ENCODE measurements at places on chromosomes 2 and 18.

DNA sequence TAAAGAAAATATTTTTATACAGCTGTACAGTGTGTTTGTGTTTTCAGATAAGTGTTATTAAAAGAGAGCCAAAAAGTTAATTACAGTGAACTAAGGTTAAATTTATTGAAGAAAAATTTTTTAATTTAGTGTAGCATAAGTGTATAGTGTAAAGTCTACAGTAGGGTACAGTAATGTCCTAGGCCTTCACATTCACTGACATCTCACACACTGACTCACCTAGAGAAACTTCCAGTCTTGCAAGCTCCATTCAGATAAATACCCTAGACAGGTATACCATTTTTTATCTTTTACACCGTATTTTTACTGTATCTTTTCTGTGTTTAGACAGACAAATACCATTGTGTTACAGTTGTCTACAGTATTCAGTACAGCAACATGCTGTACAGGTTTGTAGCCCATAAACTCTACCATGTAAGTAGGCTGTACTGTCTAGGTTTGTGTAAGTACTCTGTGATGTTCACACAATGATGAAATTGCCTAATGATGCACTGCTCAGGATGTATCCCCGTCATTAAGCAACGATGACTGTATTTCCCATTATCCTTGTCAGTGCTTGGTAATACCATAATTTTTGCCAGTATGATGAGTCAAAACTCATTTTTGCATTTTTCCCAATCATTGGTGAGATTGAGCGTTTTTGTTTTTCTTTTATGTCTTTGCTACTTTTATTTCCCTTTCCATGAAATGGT is 48.2 kb upstream of the B3GNT2 start:
- no peak overlapping the region for H3K27ac ChIP-seq
- H3K27me3 ChIP-seq, result no peaks in the 10 kb centered on the region
- no peak for DNase-seq
- H3K36me3 ChIP-seq, result no peaks in the 10 kb centered on the region
- no peak overlapping the region for H3K4me3 ChIP-seq

- DNase-seq, result no peak
- no peak within 1 kb of the TSS for H3K27ac ChIP-seq
- H3K36me3 ChIP-seq, result no peaks in the 10 kb centered on the region
- H3K27me3 ChIP-seq, result peaks cover 13% of the 10 kb centered on the region
- peaks cover 14% of the 10 kb centered on the region for H3K4me1 ChIP-seq
Measured at GRCh38 chr2:98086491-98087446, at the start of gene VWA3B. Gene VWA3B (plus strand): TSS chr2:98087167. CDS start chr2:98093093, 5,926 bp downstream.

DNA sequence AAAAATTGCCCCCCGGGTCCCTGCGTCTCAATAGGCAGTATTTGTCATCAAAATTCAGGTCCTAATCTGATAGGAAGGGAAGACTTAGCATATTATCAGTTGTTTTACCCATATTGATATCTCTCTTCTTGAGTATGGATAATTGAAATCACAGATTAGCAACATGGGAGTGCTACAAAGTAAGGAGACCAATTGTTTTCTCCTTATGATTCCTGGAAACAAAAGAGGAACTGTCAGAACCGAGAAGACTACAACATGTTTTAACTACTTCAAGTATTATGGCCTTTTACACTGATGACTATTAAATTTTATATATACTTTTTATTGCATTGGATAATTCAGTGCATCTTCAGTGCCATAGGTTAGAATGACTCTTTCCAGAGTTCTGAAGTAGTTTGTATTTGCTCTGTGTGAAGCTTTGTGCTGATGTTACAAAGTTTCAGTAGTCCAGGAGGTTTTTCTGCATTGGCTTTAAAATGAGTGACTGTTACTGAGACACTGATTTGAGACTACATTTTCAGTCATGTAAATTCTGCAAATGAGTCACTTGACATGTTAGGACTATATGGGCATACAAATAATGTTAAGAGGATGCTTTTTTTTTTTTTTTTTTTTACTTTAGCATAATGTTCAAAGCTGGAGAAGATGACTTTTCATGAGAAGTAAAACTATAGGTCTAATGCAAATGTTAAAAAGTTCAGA is 19.7 kb upstream of the TLK1 start:
- H3K36me3 ChIP-seq, result no peaks in the 10 kb centered on the region
- H3K4me3 ChIP-seq, result no peak overlapping the region
- no peak overlapping the region for H3K27ac ChIP-seq
- H3K27me3 ChIP-seq, result no peaks in the 10 kb centered on the region

DNA sequence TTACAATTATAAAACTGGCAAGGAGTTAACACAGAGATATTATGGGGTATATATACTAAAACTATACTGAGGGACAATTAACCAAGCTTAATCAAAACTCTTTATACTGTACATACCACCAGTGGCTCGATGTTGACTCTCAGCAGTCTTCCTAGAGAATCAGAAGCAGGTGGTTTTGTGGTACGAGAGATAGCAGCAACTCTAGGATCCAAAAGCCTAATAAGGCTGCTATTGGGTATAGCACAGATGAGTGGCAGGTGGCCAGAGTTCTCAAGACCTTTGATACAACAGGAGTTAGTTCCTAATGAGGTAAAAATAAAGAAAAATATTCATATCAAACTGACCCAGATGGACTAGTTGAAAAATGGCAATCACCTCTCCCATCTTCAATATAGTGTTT is 45.5 kb upstream of the COL5A2 start:
- no peak for DNase-seq
- no peaks in the 10 kb centered on the region for H3K4me1 ChIP-seq
- no peak overlapping the region for H3K4me3 ChIP-seq
- no peaks in the 10 kb centered on the region for H3K36me3 ChIP-seq
- no peak overlapping the region for H3K27ac ChIP-seq

DNA sequence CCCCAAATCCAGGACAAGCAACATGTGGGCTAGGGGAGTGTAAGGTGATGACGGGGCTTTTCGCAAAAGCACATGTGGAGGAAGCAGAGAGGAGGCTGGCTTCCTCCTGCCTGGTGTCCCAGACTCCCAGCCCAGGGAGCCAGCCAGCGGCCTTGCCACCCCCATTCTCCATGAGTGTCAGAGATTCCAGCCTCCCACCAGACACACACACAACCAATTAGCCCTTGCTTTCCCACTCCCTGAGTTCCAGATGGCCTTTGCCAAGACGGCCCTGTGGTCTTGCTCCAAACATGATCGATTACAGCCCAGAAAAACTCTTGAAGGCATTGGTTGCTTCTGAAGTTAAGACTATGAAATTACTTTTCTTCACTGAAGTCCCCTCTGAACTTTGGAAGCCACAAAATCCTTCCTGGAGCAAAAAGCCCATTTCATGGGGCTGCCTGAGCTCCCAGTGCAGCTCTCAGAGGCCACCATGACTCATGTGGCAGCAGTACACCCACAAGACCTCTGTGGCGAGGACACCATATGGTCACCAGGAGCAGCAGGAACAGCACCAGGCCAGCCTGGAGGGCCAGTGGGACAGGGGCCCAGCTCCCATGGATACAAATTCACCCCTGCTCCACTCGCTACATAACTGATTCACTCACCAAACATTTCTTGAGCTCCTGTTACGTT is 69.1 kb upstream of the PID1 start:
- no peak overlapping the region for H3K4me3 ChIP-seq
- H3K27me3 ChIP-seq, result no peaks in the 10 kb centered on the region
- no peak overlapping the region for H3K27ac ChIP-seq
- H3K4me1 ChIP-seq, result no peaks in the 10 kb centered on the region
- no peaks in the 10 kb centered on the region for H3K36me3 ChIP-seq
- DNase-seq, result no peak

GRCh38 chr2:55887351-55887750 is 36.2 kb downstream of the EFEMP1 start:
- H3K27me3 ChIP-seq, result no peaks in the 10 kb centered on the region
- H3K36me3 ChIP-seq, result no peaks in the 10 kb centered on the region
- no peak overlapping the region for H3K27ac ChIP-seq
- no peaks in the 10 kb centered on the region for H3K4me1 ChIP-seq

DNA sequence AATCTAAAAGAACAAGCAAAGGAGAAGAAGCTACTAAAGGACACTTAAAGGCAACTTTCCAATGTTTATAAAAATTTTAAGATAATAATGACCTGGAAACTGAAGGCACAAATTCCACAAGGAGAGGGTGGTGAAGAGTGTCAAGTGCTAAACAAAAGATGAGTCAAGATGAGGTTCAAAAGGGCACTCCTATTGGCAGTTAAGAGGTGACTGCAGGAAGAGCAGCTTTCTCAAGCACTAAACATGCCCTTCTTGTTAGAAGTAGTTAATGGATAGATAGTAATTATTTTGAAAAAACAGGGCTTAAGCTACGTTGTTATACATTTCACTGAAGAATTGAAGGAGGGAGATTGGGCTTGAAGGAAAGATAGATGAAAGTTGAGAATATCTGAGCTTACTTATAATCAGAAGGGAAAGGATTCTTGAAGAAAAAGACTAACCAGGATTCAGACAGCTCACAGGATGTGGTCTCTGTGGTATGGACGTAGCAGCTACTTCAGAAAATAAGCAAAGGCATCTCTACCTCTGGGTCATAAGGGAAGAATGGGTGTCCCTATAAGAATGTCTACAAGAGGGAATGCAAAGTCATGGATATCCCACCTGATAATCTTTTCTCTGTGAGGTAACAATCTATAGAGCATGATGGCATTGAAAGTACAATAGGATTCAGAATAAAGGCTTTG is 454.7 kb upstream of the SLC39A10 start:
- H3K4me1 ChIP-seq, result peaks cover 13% of the 10 kb centered on the region
- no peaks in the 10 kb centered on the region for H3K27me3 ChIP-seq

DNA sequence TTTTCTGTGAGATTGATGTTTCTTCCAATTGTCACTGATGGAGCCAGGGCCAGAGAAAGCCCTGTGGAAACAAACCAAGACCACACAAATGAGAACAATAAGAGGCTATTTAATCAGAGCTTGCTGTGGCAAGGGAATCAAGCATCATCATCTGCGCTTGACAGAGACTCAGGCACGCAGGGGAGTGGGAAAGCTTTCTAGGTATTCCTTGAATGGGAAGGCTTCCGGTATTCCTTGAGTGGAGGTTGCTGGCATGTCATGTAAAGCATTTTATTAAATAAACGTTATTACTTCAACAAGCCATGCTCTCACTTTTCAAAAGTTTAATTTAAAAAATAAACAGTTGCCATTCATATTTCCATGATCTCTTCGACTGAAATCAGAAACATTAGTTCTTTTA is 194.6 kb upstream of the SYT4 start:
- no peaks in the 10 kb centered on the region for H3K36me3 ChIP-seq
- no peaks in the 10 kb centered on the region for H3K27me3 ChIP-seq
- no peak overlapping the region for H3K4me3 ChIP-seq
- H3K4me1 ChIP-seq, result no peaks in the 10 kb centered on the region

GRCh38 chr2:81648370-81648769 is 1343.8 kb upstream of the LRRTM1 start:
- H3K36me3 ChIP-seq, result no peaks in the 10 kb centered on the region
- H3K27ac ChIP-seq, result no peak overlapping the region
- no peaks in the 10 kb centered on the region for H3K27me3 ChIP-seq

DNA sequence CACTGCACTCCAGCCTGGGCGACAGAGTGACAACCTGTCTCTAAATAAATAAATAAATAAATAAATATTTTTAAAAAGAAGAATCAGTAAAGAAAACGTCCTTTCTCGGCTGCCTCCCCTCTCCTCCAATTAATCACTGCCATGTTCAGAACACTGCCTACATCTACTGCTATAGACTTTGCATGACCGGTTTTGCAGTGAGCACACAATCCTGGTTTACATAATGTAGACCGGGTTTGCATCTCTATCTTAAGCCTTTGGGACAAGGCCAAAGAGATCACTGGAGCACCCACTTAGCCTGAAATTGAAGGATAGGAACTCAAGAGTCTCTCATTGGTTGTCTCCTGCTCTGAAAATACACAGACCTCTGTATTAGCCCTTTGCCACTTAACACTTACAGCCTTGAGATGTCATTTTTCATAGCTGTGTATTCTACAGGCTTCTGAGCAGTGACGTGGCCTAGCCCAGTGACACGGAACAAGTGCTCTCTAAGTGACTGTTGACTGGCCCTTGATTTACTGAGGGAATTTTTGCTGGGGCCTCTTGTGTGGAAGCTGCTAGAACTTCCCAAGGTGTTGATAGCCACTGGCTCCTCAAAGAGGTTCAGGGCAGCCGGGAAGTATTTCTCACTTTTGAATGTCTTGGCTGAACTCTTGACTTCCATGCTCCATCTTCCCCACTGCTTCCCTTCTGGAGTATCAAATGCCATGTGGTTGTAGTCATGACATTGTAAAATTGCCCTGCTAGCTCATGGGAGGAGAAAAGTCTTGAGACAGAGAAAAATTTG is 45.3 kb upstream of the CCBE1 start:
- H3K4me1 ChIP-seq, result no peaks in the 10 kb centered on the region
- DNase-seq, result no peak
- H3K27me3 ChIP-seq, result no peaks in the 10 kb centered on the region
- H3K4me3 ChIP-seq, result no peak overlapping the region

DNA sequence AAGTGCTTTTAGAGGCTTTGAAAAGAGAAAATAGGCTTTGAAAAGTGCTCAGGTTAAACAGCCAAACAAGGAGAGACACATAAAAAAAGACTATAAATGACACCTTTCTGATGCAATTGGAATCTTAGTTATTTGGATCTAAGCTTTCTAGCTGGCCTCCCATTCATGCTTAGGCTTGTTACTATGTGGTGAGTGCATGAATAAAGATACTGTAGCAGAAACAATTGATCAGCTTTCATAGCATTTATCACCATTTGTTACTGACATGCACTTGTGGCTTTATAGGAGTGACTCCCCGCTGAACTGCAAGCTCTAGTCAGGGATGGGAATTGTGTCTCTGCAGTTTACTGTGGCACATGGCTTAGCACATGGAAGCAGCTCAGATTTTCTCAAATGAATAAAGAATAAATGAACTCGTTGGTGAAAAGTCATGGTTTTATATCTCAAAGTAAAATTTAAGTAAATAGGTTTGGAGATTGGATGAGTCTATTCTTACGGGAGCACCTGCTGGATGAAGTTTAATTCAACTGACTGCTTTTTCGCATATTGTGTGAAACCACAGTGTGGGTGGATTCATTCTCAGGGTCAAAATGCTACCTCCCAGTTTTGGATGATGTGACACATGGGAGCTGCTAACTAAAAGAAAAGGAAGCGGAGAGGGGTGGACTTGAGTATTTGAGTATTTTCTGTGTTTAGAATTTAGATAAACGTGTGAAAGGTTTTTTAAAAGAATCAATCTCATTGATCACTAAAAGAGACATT is 91.1 kb upstream of the NOL4 start:
- no peak overlapping the region for H3K27ac ChIP-seq
- H3K4me1 ChIP-seq, result no peaks in the 10 kb centered on the region
- no peaks in the 10 kb centered on the region for H3K36me3 ChIP-seq
- H3K27me3 ChIP-seq, result no peaks in the 10 kb centered on the region
- no peak for DNase-seq

DNA sequence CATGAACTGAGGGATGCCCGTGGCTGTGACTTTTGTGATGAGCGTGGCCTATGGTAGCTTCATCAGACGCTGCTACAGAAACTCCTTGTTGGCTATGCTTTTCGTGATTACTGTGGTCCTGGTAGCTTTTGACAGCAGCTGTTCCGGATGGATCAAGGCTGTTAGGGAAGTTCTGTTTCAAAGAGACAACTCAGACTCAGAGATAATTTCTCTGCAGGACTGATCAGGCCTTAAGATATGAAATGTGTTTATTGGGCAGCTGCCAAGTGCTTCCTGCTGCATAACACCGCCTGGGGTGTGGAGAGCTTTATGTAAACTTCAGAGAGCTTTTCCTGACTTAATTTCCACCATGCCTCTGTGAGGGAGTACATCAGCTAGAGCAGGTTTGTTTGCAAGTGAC is 243.8 kb downstream of the TSN start:
- H3K27ac ChIP-seq, result no peak overlapping the region
- no peak for DNase-seq
- H3K4me1 ChIP-seq, result no peaks in the 10 kb centered on the region
- H3K4me3 ChIP-seq, result no peak overlapping the region
